ENCODE measurements at places on chromosomes 2 and 18. TPM values are rescaled to one million over a fixed set of nuclear protein-coding genes. Genes with fewer than 3 reads are reported as not detected.

- H3K27me3 ChIP-seq, result peaks cover 14% of the 10 kb centered on the region
- H3K36me3 ChIP-seq, result no peaks in the 10 kb centered on the region
- H3K4me3 ChIP-seq, result no peak overlapping the region
- H3K4me1 ChIP-seq, result peaks cover 1% of the 10 kb centered on the region
- no peak for DNase-seq
Measured at GRCh38 chr2:54931473-54931872, 118.8 kb downstream of the RTN4 start.

DNA sequence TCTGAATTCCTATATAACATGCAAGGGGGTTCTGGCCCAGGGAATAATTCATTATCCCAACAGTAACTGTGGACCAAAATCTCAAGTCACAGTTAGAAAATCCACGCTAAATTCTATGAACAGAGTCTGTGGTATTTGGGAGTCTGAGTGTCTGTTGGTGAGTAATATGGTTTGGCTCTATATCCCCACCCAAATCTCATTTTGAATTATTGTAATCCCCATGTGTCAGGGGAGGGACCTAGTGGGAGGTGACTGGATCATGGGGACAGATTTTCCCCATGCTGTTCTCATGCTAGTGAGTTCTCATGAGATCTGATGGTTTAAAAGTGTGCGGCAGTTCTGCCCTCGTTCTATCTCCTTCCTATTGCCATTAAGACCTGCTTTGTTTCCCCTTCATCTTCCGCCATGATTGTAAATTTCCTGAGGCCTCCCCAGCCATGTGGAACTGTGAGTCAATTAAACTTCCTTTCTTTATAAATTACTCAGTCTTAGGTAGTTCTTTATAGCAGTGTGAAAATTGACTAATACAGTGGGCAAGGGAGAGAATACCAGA, 68.3 kb downstream of the NBAS start:
- no peak overlapping the region for H3K4me3 ChIP-seq
- no peak for DNase-seq
- H3K27me3 ChIP-seq, result no peaks in the 10 kb centered on the region
- H3K4me1 ChIP-seq, result no peaks in the 10 kb centered on the region
- no peak overlapping the region for H3K27ac ChIP-seq

DNA sequence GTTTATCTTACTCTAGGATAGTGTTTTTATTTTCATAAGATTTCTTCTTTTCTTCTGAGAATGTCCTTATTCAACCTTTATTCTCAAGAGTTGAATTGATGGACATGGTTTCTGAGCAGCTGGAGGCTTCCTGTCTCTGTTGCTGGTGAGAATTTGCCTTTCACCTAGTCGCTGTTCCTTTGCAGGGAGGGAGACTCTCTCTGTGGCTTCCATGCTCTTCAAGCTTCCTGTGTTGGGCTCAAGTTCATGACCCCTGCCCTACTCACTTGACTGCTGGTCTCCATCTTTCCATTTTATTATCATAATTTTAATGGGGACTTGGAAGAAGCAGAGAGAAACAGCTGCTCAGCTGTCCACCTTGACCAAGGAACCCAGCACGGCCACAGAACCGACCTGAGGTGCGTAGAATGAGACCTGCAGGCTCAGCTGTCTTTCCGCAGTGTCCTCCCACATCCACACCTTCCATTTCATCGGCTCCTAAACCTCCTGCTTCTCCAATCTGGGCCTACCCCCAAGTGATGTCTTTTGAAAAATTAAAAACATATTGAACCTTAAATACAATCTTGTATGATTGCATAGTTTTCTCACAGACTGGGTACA, 24.2 kb downstream of the TMEM18 start:
- H3K27ac ChIP-seq, result no peak overlapping the region
- H3K27me3 ChIP-seq, result peaks cover 15% of the 10 kb centered on the region
- no peaks in the 10 kb centered on the region for H3K36me3 ChIP-seq
- no peak overlapping the region for H3K4me3 ChIP-seq
- H3K4me1 ChIP-seq, result peaks cover 4% of the 10 kb centered on the region
- peak; percentile 53 for DNase-seq

Gene DPP10
- not detected for total RNA-seq
